ENCODE measurements at places on chromosomes 7 and 10.

DNA sequence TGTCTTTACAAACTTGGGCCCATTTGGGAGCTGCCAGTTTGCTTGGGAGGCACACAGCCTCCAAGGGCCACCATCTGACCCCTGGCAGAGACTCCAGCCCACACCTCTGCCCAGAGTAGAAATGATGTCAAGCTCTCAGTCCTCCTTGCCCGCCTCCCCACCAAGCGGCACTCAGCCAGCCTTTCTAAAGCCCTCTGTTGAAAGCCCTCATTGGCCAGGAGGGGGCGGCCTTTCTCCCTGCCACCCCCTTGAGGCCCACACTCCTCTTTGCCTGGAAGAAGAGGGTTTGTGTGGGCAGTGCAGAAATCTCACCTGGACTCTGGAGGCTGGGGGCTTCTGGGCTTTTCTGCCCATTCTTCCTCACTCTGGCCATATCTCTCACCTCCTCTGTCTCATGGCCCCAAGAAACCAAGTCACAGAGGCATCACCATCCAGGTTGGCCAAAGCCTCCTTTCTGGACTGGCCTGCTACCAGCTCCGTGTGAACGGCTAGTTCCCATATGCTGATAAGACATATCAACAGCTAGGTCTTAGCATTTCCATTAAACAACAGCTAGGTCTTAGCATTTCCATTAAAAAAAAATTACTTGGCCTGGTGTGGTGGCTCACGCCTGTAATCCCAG, 36.1 kb downstream of the UBTD1 start:
- peak; percentile 7 for DNase-seq

DNA sequence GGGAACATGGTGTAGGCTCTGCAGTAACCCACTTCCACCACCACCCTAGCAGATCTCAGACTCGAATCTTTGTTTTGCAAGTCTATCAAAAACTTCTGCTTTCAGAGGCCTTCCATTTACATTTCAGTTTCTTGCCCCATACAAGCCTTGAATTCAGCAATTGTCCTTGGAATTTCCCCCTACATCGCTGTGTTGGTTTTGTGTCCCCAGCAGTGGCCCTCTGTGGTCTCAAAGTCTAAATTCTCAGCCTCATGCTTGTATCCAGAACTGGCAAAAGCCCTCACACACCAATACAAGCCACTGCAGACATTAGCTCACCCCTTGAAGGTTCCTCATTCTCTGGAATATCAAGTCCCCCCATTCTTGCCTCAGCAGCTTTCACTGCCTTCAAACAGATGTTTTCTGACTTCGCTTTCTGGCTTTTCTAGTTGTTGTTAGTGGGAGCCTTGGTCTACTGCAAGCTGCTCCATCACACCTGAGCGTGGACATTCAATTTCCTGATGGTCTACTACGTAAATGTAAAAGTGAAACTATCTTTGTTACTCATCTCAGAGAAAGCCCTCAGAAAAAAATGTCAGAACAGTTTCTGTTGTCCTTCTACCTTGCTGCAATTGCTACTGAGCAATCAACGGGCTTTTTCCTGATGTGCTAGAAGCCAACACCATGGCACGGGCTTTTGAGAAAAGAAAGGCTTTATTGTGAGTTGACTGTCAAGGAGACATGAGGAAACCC, 1.8 kb upstream of the NUB1 start:
- DNase-seq: no peak

DNA sequence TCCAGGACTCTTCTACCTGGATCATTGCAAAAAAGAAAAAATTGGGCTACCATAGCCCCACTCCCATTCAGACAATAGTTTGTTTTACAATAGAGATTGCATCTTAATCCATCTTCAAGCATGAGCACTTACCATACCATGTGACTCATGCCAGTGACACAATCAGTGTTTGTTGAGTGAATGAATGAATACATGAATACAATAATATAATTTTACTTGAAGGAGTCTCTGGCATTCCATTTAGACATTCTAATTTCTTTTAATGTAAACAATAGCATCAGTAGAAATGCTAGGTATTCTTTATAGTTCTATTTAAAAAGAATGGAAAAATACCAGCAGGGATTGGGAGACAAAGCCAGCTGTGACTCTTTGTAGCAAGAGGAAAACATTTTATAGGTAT, 141.6 kb upstream of the AKR1E2 start:
- no peak for DNase-seq

DNA sequence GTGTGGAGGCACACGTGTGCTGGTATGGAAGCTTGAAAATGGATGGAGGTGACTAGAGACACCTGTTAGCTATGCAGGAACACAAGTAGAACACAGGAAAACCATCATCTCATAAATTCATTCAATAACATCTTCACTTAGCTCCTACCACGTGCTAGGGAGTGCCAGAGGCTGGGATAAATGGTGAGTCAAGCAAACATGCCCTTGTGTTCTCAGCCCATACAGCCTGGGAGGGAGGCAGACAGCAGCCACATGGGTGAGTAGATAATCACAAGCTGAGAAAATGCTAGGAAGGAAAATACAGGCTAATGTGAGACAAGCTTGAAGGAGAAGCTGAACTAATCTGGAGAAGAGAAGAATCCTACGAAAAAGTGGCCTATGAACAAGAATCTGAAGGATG, 468.0 kb upstream of the ZMIZ1 start:
- DNase-seq: no peak

GRCh38 chr7:142496545-142496991, 238.7 kb upstream of the PRSS58 start:
- no peak for DNase-seq

GRCh38 chr7:83162402-83163256, at the start of gene PCLO:
TSS of gene PCLO (minus strand) at chr7:83162884. CDS start at chr7:83162592, 292 bp downstream.
- DNase-seq: peak; percentile 15

- no peak for DNase-seq
Measured at GRCh38 chr10:95688648-95689047, 5.1 kb downstream of the TCTN3 start.

DNA sequence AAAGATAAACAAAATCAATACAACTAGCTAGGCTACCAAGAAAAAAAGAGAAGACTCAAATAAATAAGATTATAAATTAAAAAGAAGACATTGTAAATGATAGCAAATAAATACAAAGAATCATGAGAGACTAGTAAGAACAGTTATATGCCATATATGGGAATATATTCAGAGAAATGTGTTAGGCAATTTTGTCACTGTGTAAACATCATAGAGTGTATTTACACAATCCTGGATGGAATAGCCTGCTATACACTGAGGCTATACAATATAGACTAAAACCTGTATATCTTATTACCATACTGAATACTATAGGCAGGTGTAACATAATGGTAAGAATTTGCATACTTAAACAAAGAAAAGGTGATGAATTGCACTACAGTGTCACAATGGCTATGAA, 717.4 kb downstream of the PARD3 start:
- no peak for DNase-seq

- peak; percentile 67 for DNase-seq
Measured at GRCh38 chr10:70145666-70146488, 623 bp downstream of the TYSND1 start.

DNA sequence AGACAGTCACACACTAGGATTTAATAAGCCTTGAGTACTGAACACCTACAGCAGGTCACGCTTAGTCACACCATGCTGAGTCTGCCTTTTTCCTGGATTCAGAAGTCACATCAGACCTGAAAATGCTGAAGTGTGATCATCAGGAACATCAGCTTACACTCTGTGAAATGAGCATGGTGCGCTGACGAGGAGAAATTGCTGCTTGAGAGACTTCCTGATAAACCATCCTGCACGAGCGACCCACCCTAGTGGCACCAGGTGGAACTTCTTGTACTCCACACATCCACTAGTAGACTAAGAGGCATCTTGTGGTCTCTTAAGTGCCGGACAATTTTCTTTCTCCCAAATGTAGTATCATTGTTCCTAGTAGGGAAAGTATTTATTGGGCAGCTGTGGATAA, 51.8 kb upstream of the MRLN start:
- no peak for DNase-seq

GRCh38 chr7:98831641-98832221, 38.1 kb downstream of the TMEM130 start:
- peak; percentile 30 for DNase-seq

GRCh38 chr7:123293710-123294109, 93.9 kb upstream of the SLC13A1 start:
- no peak for DNase-seq

DNA sequence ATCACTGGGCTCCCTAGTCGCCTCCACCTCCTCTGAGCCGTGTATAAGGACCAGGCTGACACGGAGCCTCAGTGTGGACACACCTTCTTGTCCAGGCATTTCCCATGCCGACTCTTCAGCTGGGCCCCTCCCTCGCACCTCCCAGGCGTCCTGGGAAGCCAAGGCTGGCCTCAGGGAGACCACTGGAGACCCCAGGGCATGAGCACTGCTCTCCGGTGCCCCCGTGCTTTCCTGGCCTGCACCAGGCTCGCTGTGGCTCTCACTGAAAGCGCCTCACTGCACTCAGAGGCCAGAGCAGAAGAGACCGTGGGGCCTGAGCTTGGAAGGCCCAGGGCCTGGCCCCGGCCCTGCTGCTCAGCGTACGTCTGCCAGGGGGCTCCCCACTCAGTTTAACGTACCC, 31.4 kb downstream of the LRRC27 start:
- DNase-seq: no peak

DNA sequence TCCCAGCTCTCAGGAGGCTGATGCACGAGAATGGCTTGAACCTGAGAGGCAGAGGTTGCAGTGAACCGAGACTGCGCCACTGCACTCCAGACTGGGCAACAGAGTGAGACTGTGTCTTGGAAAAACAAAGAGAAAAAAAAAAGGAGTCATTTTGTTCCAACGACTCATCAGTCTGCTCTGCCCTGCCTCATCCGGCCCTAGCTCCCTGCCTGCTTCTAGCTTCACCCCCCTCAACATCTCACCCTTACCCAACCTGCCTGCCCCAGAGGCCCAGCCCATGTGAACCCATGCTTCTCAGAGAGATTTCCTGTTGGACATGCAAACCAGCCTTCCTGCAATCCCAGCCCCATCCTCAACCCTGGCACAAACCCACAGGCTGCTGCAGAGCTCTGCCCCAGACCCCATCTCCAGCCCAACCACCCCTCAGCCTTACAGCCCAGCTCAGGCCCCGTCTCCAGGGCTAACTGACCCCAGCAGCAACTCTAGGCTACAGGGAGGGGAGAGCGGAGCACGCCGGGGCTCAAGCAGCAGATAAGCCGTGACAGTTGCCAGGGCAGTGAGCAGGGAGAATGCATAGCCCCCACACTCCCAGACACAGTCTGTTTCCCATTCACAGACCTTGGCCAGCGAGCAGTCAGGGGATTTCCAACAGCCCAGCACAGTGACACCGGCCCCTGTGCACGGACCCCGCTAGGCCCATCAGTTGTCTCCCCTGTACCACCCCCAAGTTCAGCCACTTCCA, 86.0 kb upstream of the KCTD7 start:
- DNase-seq: no peak

DNA sequence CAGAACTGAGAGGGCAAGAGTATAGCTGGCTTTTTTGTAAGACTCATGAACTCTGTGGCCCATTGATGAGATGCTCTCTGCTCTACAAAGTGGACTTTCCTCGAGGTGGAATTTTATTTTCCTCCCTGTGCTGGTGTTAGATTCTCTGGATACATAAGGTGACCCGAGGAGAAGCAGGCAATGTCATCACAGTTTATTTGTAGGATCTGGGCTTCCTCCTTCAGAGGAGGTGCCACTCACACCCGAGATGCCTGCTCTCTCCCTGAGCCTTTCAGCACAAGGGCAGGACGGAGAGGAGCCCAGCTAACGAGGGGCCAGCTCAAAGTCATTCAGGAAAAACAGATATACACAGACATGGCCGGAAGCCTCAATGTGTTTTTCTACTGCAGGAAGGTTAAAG, 103.0 kb downstream of the KIAA1217 start:
- no peak for DNase-seq

DNA sequence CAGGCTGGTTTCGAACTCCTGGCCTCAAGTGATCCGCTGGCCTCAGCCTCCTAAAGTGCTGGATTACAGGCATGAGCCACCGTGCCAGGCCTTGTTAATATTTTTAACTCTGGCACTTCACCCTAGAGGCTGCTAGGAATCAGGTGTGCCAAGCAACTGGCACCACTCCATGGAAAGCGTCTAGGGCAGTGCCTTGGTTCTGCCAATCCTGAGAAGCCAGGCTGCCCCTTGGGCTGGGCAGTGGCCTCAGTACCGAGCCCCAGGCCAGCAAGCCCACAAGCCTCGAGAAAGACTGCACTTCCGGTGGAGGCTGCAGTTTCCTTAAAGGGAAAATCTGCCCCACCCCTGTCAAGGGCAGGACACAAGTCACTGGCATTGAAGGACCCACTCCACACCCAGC, 11.3 kb downstream of the ALKBH4 start:
- no peak for DNase-seq

DNA sequence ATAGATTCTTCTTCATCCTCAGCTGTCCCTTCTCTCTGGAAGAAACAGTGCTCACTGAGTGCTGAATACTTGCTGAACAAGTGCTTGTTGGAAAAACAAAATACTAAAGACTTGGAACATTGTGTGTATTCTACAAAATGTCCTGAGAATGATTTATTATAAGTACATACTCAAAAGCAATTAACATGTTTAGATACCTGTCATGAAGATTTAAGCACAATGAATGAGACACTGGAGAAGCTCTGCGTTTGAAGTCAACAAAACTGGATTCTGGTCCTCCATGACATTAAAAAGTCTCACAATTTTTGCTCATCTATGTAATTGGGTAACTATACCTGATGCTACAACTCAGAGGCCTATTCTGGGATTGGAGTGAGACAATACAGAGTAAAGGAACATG, 34.8 kb upstream of the LAMB1 start:
- no peak for DNase-seq

GRCh38 chr10:121531076-121531829, 67.0 kb downstream of the FGFR2 start:
- no peak for DNase-seq

DNA sequence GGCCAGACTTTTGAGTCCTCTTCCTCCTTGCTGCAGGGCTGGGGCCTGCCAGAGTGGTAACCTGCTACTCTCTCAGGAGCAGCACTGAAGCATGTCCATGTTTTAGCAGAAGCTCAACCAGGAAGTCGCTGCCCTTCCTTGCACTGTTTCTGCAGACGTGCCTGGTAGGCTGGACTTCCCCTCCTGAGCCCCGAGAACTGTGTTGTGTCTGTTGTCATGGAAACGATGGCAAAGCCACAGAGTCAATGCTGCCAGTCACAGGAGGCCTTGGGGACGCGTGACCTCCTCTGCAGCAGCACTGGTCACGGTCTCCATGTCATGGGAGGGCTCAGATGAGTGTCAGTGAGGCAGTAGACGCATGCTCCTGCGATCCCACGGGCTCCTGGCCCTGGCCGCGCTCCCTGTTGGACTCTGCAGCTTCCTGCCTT, 145.5 kb downstream of the FANK1 start:
- DNase-seq: peak; percentile 50

Data from activated CD4-positive, alpha-beta T cell treated with anti-CD3 and anti-CD28 coated beads, Interleukin-2, amount 50 U/mL, for 1 hour (primary cell).